Substantia nigra (tissue), 51 donors: ENCODE measurements at places on chromosomes 7 and 10.

GRCh38 chr10:131925011-131925649 lies 24.3 kb downstream of the PPP2R2D start:
- no peak for DNase-seq

GRCh38 chr10:77685432-77685831 lies 47.8 kb upstream of the KCNMA1 start:
- no peak for DNase-seq

GRCh38 chr7:141675436-141676215 lies 26.3 kb downstream of the DENND11 start:
- DNase-seq, result no peak

- DNase-seq, result no peak
Measured at GRCh38 chr10:119431773-119432135, 110.8 kb downstream of the RGS10 start.

DNA sequence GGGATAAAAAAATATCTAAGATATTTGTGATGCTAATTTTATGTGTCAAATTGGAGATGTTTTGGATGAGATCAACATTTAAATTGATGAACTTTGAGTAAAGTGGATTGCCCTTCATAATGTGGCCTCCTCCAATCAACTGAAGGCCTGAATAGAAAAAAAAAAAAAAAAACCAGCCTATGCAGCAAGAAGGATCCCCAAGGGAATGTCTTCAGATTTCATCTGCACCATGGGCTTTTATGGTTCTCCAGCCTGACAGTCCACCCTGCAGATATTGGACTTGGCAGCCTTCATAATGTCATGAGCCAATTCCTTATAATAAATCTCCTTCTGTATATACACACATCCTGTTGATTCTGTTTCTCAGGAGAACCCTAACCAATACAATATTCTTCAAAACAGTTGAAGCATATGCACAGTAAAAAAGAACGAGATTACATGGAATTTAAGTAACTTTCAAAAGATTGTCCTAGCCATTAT lies 316.9 kb upstream of the PLXDC2 start:
- DNase-seq, result no peak

DNA sequence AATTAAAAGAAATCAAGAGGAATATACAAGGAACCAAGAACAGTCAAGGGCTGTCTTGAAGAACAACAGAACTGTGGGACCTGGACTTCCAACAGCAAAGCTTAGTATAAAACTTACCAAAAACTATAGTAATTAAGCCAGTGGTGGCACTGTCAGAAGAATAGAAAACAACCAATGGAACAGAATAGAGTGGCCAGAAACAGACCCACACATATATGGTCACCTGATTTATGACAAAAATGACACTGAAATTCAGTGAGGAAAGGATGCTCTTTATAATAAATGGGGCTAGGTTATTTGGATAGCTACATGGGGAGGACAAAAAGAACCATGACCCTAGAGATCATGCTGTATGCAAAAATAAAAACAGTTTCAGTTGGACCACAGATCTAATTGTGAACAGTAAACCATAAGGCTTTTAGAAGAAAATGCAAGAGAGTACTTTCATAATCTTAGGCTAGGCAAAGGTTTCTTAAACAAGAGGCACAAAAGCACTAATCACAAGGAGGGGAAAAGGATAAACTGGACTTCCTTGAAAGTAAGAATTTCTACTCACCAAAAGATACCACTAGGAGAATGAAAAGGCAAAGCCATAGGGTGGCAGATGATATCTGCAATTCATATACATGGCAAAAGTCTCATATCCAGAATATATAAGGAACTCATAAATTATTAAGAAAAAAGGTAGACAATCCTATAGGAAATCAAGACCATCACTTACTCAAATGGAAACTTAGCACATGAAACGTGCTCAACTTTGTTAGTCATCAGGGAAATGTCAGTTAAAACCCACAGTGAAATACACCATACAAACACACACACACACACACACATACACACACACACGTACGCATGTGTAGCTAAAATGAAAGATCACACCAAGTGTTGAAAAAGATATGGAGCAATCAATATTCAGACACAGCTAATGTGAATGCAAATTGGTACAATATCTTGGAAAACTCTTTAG lies 20.8 kb downstream of the HYCC1 start:
- no peak for DNase-seq

DNA sequence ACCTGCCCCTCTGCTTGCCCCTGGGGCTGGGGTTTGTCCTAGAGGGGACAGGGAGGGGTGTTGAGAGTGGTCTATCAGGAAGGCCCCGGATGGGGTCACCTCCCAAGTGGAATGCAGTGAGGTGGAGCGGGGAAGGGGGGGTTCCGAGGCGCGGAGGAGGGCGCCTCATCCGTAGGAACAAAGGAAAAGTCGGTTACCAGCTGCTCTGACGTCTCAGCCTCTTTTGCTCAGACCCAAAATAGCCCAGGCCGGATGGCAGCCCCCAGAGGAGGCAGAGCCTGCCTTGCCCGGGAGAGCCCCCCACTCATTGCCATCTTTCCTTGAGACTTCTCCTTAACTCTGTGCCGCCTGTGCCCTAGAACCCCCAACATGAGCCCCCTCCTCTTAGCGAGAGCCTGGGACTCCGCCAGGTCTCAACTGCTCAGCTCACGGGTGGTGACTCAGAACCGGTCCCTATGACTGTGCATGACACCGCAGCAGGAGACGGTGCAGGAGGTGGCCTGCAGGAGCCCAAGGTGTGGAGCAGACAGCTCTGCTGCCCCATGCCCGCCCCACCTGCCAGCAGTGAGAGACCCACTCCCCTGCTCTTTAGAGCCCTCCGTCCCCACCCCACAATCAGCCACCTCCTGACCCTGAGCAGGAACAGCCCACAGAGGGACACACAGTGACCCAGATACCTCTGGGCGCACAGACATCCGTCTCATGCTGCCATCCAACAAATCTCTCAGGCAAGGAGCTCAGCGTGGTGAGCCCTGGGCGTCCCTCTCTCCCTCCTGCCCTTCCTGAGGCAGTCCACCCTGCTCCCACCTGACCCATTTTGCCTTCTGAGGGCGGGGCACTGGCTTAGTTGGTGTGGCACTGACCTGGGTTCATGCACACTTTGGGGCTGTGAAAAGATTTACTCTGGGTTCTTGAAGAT lies 13.1 kb downstream of the STX1A start:
- DNase-seq, result no peak

- DNase-seq, result no peak
Measured at GRCh38 chr7:27139334-27140125, 4.0 kb downstream of the HOXA5 start.

- no peak for DNase-seq
Measured at GRCh38 chr10:130244928-130245495, 108.8 kb downstream of the GLRX3 start.

GRCh38 chr10:69446650-69447151 lies 4.6 kb upstream of the TSPAN15 start:
- no peak for DNase-seq

DNA sequence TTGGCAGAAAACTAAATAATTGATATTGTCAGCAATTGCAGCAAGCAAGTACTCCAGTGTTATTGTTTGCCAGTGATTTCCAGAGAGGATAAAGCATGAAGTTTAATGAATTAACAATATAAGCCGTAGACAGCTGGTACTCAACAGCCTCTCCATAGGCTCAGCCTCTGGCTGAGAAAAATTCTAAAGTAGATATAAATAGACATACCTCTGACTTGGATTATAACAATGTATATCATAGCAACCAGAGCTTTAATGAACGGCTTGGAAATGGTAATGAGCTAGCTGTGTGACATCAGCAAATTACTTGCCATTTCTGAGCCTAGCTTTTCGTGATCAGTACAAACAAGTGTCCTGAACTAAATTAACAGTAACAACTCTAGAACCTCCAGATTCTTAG lies 1055.4 kb upstream of the AUTS2 start:
- no peak for DNase-seq

DNA sequence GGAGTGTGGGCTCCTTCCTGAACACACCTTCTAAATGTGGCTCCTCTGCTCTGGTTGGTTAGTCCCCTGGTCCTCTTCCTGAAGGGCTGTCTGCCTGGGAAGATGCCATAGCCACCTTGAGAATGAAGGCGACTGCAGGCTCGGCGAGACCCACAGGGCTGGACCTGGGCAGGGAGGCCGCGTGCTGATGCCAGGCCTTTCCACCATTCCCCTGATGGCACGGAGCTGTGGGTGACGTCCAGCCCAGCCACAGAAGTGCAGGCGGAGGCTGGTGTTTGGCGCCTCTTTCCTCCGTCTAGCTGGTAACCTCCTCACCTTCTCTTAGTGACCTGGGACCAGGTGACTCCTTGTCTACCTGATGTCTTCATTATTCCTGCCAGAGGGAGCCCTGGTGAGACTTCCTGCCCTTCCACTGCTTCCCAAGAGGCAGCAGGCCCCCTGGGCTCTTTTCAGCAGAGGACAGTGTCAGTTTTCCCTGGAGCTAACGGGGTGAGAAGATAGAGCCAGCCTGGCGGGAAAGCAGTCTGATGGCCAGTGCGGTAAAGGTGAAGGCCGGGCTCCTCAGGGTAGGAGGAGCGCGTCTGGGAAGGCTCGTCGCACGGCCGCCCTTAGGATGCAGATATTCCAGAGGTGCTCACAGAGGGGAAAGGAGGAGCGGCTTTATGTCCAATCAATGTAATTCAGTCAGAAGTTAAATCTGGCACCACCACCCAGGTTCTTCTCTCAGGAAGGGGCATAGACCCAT lies 34.9 kb downstream of the GBX1 start:
- no peak for DNase-seq

DNA sequence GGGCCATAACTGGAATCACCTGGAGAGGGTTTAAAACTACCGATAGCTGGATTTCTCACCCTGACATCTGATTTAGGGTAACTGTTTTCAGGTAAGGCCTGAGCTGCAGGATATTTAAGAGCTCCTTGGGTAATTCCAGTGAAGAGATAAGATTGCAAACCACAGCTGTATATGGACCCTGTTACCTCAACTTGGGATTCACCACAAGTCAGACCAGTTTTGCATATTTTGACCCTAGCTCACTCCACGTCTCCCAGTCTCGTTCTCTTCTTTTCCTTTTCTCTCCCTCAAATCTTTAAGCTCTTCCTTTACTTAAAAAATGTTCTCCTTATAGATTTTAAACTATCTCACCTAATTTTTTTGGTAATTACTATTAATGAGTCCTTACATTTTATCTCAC lies 264.4 kb downstream of the THSD7A start:
- no peak for DNase-seq

DNA sequence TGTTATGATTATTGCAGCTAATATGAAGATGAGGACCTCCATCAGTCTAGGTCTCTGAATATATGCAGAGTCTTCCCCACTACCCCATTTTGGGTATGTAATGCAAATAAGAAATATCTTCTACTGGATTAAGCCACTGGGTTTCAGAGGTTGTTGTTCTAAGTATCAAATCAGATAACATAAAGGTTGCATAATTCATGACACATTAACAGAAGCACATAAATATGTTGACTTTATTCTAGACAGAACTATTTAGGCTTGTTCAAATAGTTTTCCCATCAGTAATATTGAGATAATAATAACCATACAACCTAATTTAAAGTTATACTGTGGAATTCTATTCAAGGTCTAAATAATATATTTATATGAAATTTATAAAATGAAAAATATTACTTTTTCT lies 157.1 kb downstream of the ETV1 start:
- DNase-seq, result no peak

DNA sequence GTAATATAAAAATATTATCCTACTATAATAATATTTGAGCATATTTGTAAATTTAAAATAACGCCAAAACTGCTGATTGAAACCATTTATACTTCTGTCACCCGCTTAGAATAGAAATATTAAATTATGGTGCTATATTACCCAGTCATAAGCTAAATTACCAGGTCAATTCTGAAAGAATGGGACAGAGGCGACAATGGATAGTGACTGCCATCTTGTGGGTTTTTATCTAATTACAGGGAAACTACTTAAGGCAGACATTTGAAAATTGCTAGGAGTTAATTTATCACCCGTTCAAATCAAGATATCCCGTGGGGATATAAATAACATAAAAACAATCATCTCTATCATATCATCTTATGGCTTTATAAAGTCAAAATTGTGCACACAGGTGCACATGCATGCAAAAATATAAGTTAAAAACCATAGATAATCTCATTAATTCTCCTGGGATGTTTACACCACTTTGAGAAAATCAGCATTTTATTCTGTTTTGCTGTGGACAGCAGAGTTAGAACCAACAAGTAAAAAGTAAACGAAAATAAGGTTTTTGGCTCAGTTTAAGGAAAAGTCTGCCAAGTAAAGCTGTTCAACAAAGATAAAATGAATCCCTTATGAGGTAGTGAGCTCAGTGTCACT lies 41.3 kb upstream of the HPSE2 start:
- no peak for DNase-seq

DNA sequence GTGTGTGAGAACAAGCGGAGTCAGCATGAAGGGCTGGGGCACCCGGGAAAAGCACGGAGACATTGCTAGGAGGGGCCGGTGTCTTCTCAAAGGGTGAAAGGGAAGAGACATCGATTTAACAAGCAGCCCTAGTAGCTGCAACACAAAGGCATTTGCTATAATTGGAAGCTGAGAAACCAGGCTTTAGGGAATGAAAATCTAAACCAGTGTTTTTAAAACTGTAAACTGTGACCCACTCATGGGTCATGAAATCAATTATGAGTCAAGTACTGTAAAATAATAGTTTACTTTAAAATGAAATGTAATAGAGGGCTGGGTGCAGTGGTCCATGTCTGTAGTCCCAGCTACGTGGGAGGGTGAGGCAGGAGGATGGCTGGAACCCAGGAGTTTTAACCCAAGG lies 128.7 kb upstream of the RHEB start:
- no peak for DNase-seq

DNA sequence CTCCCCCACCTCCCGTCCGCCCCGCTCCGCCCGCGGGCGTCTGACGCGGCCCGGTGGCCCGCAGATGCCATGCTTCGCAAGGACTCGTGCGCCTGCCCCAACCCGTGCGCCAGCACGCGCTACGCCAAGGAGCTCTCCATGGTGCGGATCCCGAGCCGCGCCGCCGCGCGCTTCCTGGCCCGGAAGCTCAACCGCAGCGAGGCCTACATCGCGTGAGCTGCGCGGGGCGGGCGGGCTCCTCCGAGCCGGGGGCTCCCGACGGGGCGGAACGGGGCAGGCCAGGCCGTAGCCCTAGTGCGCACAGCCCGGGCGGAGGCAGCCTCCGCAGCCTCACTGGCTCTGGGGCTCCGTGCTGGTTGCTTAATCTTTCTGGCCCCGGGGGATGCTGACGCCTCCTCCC lies 2.8 kb downstream of the ASIC3 start:
- DNase-seq, result no peak

DNA sequence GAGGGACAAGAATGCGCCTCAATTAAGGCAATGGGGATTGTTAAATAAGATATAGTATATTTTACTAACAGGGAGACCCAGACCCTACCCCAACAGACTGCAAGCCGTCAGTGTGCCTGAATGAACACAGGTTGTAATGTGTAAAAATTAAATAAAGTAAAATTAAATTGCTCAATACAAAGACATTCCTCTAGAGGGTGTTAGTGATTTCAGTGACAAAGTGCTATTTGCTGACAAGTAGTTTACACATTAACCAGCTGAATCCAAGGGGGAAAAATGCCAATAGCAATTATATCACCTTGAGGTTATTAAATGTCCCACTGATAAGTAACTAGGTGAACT lies 110.5 kb downstream of the EBF3 start:
- DNase-seq, result no peak

- DNase-seq, result no peak
Measured at GRCh38 chr10:117260084-117260483, 19.2 kb downstream of the SLC18A2 start.

GRCh38 chr10:92569071-92569470 lies 4.8 kb downstream of the IDE start:
- no peak for DNase-seq

GRCh38 chr7:74056096-74056915 lies 27.3 kb upstream of the LIMK1 start:
- DNase-seq, result no peak
